ENCODE measurements at places on chromosomes 11 and 22.

DNA sequence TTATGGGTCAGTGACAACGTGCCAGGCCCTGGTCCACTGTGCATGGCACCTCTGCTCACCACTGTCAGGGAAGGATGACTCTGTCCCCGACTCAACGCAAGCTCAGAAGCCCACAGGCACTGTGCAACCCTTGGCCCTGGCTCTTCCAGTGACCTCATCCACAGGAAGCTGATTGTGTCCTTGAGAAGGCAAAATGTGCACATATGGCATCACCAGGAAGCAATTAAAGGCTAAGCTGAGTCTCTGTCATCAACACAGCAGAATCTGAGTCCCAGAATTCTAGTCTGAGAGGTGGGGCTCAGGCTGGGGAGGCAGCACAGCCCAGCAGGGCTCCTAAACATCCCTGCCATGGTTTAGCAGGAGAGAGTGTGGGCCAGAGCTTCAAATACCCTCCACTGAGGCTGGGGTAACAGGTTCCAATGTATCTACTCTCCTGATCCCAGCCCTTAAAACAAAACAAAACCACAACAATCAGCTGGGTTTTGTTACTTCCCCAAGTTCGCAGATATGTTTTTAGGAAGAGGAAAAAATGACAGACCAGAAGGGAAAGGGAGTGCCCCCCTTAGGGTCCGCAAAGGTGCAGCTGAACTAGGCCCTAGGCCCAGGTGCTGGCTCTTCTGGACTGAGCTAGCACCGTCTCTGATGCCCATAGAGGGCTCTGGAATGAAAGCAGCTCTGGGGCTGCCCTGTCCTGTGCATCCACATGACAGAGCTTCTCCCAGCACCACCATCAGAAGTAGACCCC is 33.5 kb upstream of the GNAZ start:
- DNase-seq, result peak; percentile 25

DNA sequence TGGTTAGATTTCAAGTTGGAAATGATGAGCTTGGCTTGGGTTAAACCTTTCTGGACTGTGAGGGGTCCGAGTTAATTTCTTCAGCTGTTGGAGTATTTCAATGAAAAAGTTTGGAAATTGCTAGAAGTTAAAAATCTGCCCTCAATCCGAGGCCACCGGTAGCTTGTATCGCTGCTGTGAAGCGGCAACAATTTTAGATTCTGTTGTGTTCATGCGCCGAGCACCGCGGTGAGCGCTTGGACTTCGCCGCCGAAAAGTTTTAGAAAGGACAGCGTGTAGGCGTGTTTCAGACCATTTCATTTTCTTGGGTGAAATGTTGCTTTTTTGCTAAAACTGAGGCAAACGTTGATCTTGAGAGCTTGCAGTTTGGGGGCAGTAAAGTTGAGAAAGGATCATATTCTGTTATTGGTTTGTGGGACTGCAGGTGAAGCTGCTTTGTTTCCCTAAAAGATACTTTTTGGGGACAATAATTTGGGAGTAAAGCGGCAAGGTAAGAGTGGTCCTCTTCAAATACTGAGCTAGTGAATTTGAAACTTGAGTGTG is 928 bp downstream of the FBXO7 start:
- no peak for DNase-seq

- DNase-seq, result no peak
These were observed 1029.1 kb downstream of the BRD1 start for GRCh38 chr22:48798281-48799226.

DNA sequence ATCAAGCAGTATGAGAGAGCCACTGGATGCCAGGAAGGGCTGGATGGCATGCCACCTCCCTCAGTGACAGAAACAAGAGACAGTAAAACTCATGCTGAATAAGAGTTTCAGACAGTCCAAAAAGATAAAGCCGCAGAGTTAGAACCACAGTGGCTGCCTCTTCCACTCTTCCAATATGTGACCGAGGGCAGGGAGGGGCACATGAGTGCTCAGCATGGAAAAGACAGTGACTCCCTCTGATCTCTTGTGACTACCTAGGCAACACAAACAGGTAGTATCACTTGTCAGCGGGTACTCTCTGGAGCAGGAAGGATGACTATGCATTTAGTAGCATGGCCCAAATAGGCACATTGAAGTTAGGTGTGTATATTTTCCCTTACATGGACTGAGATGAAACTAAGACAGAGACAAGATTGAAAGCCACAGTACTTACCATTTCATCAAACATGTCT is 295.4 kb downstream of the CADM1 start:
- no peak for DNase-seq

GRCh38 chr11:108727665-108728064 is 62.8 kb downstream of the DDX10 start:
- no peak for DNase-seq

DNA sequence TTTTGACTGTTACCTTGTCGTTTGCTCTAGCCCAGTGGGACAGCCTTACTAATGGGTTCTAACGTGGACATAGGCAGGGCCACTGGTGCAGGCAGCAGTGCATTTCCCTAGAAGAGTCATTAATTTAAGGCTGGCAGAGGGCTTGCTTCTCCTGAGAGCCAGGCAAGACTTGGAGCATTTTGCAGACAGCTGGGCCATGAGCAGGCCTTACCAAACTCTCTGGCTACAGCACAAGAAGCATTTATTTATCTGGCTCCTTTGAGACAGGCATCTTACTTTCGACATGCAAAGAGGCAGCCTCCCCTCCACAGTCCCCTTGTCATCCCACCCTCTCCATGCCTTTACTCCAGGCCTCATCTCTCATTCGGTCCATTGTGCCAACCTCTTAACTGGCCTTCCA is 139.9 kb downstream of the CSNK2A3 start:
- DNase-seq, result no peak

DNA sequence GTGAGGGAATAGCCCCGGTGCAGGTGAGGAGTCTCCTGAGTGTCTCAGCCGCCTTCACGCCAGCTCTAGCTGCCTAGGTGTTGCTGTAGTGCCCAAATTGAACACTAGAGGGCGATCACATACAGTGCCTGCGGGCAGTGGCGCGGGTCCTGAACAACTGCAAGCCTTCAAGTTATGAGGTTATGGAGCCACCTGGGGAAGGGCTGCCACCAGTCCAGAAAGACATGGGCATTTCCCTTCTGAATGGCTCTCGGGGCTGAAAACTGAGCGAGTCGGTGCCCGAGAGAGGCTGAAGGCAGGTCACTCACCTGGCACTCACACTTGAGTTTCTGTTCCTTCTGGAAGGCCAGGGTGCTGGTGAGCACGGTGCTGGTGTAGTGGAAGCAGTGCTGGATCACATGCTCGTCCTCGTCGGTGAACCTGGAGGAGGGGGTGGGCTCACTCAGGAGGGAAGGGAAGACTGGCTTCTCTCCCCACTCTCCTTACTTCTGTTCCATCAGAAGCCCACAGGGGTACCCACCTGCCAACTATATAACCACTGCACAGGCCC is 88.4 kb downstream of the PDE2A start:
- DNase-seq, result peak; percentile 19

GRCh38 chr22:38881464-38881871 is 9.5 kb upstream of the CBX6 start:
- DNase-seq, result no peak

DNA sequence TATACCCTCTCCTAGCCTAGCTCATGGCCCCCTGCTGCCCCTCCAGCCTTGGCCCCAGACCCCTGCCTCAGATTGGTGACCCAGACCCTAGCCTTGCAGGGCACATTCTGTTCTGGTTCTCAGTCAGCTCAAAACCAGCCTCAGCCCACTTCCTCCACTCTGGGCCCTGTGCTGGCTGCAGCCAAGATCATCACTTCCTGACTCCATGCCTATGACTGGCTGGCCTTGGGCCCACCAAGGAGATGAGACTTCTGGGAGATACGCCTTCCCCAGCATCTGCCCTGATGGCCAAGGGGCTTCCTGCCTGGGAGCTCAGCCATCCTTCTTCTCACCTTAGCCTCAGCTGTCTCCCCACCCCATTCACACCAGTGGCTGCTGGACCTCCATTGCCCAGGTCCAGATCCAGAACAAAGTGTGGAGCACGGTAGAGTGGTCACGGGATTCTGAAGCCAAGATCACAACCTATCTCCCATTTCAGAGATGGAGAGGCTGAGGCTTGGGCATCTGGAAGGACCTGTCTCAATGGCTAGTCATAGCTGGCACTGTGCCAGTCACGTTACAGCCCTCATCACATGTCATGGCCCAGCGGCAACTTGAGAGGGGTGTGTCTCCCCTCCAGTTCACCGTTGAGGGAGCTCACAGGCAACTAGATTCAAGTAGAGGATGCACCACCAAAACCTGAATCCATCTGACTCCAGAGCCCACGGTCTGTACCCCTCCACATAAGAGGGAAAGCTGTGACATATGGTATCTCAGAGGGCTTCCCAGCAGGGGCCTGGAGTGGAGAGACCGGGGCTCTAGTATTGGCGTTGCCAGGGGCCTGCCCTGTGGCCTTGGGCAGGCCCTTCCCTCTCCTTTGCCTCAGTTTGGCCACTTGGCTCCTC is 43.0 kb upstream of the KLHL35 start:
- DNase-seq, result peak; percentile 35

DNA sequence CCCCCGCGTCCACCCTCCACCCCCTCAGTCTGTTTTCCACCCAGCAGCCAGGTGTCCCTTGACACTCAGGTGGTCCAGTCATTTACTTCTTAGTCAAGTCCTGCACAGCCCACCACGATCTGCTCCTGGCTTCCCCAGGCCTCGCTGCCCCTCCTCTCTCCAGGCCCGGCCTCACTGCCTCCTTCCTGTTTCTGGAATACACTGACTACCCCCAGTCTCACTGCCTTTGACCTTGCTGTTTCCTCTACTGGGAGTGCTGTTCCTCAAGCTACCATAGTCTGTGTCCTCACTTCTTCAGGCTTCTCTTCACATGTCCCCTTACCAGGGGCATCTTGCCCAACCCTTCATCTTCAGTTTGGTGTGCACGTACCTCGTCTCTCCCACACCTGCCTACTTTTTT is 7.4 kb downstream of the MCM5 start:
- no peak for DNase-seq

- DNase-seq, result no peak
These were observed 868.5 kb downstream of the TBC1D22A start for GRCh38 chr22:47630741-47631534.

DNA sequence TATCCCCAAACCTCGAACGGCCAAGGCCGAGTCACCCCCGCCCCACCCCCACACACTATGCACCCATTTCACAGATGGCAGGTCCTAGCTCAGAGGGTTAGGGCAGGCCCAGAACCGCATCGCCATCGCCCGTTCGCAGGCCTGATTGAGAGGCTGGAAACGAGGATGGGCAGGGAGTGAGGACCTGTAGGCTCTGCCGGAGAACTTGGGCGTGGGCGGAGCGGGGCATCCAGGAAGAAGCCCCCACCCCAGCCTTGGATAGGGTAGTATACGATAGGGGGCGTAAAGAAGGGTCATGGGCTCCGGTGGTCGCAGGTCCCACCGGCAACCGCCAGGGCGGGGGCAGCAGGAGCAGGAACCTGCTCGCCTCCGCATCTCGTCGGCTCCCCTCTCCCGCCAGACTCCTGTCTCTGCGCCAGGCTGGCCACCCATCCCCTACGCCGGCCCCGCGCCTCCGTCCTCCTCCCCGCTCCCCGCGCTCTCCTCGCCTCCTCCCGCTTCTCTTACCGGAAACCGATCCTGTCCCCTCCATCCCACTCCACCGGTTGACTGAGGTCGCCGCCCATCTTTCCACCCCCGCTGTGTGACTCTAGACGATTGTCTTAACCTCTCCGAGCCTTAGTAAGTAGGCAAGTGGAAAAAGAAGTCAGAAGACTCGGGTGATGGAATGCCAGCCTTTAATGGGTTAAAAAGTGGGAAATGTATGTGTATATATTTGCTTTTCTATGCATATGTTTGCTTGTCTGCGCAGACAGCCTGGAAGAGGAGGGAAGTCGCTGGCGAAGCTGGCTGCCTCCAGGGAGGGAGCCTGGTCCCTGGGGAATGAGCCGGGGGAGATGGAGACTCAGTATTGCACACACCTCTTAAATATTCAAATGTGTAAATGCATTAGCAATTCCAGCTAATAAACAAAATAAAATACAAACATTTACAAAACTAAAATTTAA is 52.8 kb downstream of the CYTH4 start:
- DNase-seq, result no peak

DNA sequence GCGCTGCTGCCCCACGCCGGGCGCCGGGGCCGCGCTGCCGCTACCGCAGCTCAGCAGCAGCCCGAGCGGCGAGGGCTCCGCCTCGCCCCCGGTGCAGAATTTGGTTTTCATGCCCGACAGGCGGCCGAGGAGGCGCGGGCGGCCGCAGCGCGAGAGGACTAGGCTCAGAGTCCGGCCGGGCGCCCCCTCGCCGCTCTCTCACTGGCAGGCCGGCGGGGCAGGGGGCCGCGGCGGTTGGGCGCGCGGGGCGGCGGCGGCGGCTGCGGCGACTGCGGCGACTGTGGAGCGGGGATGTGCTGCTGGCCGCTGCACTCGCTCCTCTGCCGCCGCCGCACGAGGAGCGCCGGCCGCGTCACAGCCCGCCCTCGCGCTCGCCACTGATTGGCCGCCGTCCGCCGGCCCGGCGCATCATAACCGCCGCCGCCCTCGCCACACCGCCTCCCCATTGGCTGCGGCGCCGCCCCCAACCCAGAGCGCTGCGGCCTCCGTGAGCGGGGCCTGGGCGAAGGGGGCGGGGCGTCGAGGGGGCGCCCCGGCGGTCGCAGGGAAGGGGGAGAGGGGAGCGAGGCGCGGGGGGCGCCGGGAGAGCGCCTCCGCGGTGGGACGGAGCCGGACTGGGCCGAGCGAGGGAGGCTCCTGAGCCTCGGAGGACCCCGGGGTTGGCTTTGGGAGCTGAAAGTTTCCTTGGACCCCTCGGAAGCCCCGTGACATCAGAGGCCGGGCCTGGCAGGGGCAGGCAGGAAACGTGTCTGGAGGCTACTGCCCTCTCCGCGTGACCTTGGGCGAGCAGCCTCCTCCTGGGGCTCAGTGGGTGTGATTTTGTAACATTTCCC is at the start of gene CHKA:
CHKA (minus strand) TSS at position 322 of the 833 bp plus-strand sequence; CDS start at position 111, 211 bp downstream.
- DNase-seq, result peak; percentile 31

- DNase-seq, result no peak
These were observed 11.8 kb downstream of the PCF11 start for GRCh38 chr11:83168756-83169155.

GRCh38 chr11:75667831-75668450 is 897 bp downstream of the MAP6 start:
- peak; percentile 8 for DNase-seq

DNA sequence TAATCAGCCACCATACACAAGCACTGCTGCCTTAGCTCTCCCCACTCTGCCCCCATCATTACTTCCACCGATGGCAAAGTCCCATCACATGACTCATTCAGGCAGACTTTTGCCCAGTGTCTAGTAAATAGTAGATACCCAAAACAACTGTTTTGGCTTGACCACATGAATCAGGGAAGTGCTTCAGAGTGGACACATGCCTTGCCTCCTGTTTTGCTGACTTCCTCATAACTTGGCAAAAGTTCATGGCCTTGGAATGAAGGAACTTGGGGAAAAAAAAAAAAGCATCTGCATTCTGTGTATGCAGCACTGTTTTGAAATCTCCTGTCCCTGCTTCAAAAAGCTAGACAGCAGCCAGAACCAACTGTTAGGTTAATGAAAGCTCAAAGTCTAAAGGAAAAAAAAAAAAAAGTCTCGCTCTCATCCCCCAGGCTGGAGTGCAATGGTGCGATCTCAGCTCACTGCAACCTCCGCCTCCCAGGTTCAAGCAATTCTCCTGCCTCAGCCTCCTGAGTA is 335.3 kb downstream of the FAM181B start:
- no peak for DNase-seq

GRCh38 chr11:122100037-122100755 is 15.8 kb downstream of the BLID start:
- DNase-seq, result no peak

GRCh38 chr11:88469561-88470225 is 132.2 kb upstream of the CTSC start:
- no peak for DNase-seq
